ENCODE measurements at places on chromosomes 2 and 18.
A peak's percentile ranks its signal among the peaks of the same experiment; 100 is the strongest.

DNA sequence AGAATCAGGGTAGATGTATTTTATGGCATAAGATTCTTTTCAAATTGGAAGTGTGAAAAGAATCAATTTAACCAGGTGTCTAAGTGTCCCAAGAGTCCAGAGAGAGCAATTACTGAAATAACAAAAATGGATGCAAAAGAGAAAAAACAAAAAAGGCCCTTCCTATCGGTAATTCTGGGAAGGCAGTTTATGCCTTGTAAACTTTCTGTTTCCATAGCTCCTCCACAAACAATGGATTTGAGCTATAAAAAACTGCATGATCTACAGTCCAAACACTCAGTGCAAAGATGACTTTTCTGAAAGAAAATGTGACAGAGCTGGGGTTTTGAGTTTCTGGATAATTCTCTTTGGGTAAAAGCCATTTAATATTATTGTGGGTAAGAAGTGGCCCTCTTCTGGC, 366.1 kb downstream of the EN1 start:
- no peak for DNase-seq

DNA sequence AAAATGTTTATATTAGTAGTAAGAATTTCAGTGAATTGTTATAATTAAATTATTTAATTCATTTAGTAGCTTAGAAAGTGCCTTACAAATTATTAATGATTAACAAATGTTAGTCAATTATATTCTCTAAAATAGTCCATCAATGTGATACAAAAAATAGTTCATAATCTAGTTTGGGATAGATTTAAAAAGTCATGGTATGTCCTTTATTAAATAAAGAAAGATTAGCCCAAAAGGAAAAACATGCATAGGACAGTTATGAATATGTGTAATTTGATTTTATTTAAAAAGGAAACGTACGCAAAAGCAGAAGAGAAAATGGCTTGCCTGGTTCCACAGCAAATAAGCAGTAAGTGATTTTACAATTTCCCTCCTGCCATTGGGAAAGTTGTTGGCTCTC, 768.5 kb downstream of the TRIB2 start:
- DNase-seq, result no peak

GRCh38 chr2:138490673-138491494, 10.7 kb upstream of the SPOPL start:
- no peak for DNase-seq

GRCh38 chr18:11258039-11258610, 108.8 kb upstream of the PIEZO2 start:
- peak; percentile 74 for DNase-seq

DNA sequence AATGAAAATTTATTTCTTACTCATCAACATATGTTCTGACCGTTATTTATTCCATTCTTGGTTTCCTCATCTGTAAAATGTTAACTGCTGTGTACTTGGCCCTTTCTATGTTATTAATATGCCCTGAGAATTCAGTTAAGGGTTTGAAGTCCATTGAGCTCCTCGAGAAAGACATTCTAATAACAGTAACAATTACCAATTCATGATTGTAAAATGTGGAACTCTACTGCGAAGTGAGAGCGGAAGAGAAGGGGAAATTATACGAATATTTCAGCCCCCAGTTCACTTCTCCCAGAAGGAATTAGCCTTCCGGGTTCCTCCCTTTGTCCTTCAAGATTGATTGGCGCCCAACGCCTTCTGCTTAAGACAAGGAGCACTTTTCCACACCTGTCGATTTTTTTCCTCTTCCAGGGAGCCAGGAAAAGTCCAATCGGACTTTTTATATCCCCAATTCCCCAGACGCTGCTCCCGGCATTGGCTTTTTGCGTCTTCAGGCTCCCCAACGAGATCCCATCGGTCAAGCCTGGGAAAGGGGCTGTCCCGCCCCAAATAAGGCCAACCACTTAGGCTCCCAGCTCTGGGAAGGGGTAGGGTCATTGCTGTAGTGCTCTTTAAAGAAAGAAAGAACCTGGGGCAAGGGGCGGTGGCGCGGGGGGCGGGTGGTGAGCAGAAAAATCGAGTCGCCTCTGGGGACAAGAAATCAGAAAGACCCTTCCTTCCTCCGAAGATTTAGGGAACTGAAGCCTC, 1.6 kb downstream of the DSC2 start:
- DNase-seq, result no peak

- DNase-seq, result no peak
Measured at GRCh38 chr2:14423145-14423906, 209.2 kb upstream of the LRATD1 start.

DNA sequence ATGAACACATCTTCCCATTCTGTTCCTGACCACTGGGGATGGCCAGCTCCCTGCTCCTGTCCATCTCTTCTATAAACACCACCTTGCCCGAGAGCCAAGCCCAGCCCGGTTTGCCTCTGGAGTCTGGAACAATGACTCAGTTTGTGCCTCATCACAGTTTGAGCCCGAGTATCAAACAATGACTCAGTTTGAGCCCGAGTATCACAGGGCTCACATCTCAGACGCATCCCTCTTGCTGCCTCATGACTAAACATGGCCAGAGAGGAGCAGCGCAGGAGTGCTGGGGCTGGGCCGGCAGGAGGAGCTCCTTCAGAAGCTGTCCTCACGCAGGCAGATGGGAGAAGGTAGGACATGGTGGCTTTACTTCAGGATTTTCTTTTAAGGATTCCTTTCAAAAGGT, 68.7 kb downstream of the PXDN start:
- peak; percentile 95 for DNase-seq

DNA sequence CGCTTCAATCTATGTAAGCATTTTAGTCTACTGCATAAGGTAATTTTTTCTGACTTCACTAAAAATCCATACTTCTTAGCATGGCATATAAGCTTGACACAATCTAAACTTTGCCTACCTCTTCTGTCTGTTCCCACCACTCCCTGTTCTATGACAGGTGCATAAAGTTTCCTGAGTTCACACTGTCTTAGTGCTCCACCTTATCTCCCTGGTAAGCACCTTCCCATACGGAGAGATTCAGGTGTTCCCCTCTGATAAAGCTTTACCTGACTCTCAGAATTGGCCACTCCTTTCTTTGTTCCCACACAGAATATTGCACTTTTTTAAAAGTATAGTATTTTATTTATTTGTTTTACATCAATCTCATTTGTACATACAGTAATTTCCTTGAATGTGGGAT, 16.8 kb upstream of the ITGA4 start:
- no peak for DNase-seq

- DNase-seq, result no peak
Measured at GRCh38 chr2:25651782-25652455, 21.5 kb downstream of the DTNB start.

GRCh38 chr2:42286268-42286946, 74.6 kb downstream of the COX7A2L start:
- DNase-seq, result no peak

GRCh38 chr2:66702301-66702700, 267.4 kb downstream of the MEIS1 start:
- DNase-seq, result no peak

DNA sequence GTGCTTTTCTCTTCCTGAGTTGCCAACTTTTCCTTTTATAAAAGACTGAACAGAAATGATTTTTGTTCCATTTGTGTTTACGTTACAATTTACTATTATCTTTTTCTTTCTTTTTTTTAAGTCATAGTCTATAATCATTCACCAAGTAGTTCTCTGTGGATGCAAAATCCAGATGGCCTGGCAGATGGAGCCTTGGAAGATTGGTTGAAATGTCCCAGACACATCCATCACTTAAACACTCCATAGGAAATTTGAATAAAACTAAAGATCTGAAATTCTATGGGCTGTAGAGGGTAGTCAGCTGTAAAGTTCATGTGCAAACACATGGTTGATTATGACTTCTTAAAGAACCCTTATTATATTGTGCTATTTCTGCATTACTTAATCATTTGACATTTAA, 164.8 kb upstream of the DOCK10 start:
- no peak for DNase-seq

DNA sequence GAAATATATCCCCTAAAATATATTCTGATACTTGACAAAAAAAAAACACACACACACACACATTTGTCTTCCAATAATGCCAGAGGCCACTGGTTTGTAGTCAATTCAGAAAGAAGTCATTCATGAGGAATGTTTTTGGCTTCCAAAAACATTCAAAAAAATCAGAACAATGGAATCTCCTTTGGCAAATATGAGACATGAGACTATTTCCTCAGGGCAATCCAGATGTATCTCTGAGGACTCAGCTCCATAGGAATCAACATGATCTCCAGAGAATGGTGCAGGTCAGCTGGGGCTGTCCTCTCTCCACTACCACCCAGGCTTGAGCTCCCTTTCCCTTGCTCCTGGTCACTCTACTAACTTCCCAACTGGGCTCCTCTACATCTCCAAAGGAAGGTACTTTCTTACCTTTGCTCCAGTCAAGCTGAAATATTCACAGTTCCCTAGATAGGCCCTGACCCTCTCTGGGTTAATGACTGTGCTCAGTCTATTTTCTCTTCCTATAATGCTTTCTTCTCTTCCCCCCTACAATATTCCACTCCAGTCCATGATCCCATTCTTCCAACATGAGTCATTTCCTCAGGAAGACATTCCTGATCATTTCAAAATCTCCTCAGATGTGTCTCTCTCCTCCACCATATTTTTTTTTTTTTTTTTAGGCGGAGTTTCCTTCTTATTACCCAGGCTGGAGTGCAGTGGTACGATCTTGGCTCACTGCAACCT, 145.3 kb downstream of the C1D start:
- peak; percentile 98 for DNase-seq

DNA sequence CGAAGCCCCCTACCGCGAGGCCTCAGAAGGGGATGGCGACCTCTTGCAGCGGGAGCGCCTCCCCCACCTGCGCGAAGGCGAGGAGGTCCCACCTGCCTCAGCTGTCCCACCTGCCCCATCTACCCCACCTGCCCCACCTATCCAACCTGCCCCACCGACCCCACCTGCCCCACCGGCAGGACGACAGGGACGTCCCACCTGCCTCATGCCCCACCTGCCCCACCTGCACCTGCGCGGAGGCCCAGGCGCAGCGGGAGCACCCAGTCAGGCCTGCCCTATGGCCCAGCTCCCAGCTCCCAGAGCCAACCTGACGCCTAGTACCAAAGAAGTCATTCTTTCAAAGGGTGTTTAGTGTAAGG, 489.1 kb upstream of the SMIM21 start:
- DNase-seq, result no peak

DNA sequence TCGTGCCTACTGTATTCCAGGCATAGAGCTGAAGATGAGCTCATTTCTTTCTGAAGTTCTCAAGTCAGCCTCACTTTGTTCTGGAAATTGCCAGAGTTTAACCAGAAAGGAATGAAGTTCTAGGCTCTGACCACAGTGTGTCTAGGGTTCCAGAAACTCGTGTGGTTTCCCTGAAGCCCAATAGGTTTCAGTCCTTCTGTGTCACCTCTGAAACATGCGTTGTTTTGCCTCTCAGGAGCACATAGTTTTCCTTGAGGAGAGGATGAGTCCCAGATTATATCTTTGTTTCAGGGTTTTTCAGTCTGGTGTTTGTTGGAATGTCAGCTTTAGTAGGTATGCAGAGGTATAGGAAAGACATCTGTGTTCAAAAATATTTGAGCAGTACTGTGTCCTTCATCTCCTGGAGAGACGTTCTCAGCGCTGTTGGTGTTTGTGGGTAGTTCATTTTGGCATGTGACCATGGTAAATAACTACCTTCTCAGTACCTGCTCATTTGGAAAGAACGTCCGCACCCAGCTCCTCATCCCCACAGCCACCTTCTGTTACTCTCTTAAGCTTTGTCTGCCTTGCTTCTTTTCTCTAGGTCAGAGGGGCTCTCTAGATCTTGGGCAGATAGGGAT, 56.6 kb downstream of the RALBP1 start:
- DNase-seq, result peak; percentile 45

DNA sequence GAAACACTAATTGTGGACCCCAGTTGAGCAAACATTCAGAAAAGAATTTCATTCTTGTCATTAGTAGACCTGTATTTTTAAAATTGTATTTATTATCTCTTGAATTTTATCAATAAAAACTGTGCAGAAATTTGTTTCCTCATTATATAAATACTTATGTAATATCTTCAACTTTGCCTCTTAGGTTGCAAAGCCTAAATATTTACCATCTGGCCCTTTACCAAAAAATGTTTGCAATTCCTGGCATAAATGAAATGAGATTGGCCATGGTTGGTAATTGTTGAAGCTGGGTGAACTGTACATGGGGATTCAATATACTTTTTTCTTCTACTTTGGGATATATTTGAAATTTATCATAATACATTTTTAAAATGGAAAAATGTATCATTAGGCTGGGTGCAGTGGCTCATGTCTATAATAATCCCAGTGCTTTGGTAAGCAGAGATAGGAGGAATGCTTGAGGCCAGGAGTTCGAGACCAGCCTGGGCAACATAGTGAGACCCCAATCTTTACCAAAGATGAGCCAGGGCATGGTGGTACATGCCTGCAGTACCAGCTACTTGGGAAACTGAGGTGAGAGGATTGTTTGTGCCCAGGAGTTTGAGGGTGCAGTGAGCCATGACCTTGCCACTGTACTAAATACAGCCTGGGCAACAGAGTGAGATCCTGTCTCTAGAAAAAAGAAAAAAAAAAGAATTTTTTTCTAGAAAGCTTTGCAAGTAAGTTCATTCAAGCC, 89.0 kb downstream of the SLC66A3 start:
- no peak for DNase-seq

DNA sequence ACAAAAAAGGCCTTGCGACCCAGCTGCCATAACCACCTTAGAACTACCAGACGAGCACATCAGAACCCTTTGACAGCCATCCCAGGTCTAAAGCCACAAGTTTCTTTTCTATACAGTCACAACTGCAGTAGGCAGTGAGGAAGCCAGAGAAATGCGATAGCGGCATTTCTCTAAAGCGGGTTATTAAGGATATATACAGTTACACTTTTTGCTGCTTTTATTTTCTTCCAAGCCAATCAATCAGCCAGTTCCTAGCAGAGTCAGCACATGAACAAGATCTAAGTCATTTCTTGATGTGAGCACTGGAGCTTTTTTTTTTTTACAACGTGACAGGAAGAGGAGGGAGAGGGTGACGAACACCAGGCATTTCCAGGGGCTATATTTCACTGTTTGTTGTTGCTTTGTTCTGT, 48.8 kb downstream of the FEZ2 start:
- DNase-seq, result no peak
